GM20000 (cell line): ENCODE measurements at places on chromosomes 2 and 18.
A peak's percentile ranks its signal among the peaks of the same experiment; 100 is the strongest.

- DNase-seq = no peak
Measured at GRCh38 chr2:20585359-20585709, 65.6 kb downstream of the HS1BP3 start.

GRCh38 chr2:238370094-238370822 is 49.9 kb downstream of the TRAF3IP1 start:
- DNase-seq = no peak

GRCh38 chr18:9711361-9712129 is 3.4 kb downstream of the RAB31 start:
- peak; percentile 85 for DNase-seq

DNA sequence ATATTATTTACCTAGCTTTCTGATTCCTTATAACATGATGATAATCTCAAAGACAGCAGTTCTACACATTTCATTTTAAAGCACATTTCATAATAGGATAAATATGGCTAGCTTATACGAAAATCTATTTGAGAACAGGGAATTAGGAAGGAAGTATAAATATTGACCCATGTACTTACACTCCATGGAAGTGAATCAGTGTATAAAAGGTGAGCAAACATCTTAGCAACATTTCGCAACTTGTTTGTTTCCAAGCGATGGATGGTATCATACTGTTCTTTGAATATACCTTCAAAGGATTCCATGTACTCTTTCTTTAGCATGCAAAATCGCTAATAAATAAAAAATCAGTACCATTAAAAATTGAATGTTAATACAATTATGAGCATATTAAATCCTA is 53.1 kb downstream of the CWC22 start:
- DNase-seq = no peak

GRCh38 chr2:105592288-105592687 is 152.4 kb upstream of the NCK2 start:
- no peak for DNase-seq

GRCh38 chr18:56789004-56789888 is 138.1 kb downstream of the WDR7 start:
- DNase-seq = peak; percentile 19

- DNase-seq = no peak
Measured at GRCh38 chr18:56691530-56691929, 40.4 kb downstream of the WDR7 start.

DNA sequence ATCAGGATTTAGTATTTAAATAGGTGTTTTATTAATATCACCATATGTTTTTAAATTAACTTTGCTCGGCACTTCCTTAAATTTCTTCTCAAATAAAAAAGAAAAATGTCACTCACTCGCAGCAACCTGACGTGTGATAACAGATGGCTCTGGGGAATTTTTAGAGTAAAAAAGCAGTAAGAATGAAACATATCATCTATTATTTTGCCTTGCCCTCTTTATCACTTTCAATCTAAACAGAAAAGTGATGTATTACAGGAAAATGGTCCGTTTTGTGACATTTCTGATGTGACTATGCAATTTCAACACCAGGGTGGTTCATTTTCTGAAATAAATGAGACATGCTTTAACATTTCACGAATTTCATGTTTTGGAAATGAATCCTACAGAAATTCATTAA is 1368.0 kb upstream of the LRRTM1 start:
- DNase-seq = no peak

DNA sequence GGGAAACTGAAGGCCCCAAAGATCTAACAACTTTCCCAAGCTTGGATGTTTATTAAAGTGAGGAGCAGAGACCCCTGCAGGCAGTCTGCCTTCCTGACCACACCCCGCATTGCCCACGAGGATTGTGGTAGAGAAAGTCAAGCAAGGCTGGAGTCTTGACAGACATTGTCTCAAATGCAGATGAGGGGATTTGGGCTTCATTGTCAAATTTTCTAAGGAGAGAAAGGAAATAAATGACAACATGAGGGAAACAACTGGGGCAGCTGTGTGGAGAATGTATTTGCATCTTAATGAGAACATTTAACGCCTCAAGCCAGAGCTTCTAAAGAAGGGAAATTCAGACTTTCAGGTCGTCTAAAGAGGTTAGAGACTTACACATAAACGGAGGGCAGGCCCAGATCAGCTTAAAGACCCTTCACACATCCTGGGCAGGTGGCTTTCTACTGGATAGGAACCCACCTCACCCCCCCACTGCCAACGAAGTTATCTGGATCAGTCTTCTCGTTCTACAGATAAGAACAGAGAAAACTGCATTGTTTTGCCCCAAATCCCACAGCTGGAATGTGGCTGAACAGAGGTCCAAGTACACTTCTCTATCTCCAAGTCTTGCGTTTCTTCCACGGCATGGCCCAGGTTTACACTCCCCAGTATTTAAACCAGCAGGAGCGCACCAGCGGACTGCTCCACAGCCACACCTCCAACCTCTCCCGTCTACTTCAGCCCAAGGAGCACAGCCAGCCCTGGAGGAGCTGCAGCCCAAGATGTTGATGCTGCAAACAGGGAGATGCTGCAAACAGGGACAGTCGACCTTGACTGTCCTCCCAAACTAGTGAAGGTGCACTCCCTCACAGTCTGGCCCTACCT is 16.2 kb upstream of the SCG2 start:
- no peak for DNase-seq

- DNase-seq = no peak
Measured at GRCh38 chr2:20484034-20484617, 37.3 kb downstream of the RHOB start.

DNA sequence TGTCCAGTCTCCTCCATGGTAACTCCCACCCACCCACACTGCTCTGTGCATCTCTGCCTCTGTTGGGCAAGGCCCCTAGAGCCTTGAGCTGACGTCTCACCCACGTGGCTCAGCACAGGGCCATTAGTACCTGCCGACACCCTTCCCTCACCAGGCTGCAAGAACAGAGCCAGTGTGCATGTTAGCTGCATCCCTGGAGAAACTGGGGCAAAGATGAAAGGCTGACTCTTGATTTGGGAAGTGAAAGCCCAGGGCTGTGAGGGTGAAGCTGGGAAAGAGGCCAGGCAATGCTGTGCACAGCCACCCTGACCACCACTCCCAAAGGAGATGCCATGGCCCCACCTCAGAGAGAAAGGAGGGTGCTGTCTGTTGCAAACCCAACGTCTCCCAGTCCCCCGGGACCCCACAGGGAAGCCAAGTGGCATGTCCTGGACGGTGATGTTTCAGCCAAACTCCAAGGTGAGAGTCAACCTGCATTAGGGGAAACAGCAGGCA is 20.0 kb upstream of the HPCAL1 start:
- no peak for DNase-seq

DNA sequence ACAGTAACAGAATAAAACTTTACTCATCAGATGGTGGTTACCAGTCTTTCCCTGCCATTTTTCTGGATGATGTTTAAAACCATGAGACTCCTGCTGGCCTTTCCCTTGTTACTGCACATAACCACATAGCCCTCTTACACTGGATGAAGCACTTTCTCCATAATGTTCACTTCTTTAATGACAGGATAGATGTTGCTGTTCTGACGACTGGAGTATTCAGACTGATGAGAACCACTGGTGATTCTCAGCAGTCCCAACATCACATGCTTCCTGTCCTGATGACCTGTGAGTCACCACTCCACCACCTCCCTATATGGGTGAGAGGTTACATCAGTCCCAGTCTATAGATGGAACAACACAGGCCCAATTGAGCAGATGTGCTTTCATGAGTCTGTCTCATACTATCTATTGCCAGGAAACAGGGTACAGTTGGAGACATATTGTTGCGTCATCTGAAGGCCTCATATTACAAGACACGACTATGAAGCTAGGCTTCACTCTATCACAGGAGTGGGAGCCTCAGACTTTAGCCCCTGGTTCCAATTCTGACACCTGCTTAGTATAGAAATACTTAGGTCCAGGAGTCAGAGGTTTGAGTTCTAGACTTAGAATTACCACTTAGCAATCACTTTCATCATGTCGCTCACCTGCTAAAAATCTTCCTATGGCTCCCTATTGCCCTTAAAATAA is 145.7 kb upstream of the KLF7 start:
- peak; percentile 65 for DNase-seq

GRCh38 chr2:43724728-43725526 is 48.7 kb upstream of the C1GALT1C1L start:
- DNase-seq = no peak

DNA sequence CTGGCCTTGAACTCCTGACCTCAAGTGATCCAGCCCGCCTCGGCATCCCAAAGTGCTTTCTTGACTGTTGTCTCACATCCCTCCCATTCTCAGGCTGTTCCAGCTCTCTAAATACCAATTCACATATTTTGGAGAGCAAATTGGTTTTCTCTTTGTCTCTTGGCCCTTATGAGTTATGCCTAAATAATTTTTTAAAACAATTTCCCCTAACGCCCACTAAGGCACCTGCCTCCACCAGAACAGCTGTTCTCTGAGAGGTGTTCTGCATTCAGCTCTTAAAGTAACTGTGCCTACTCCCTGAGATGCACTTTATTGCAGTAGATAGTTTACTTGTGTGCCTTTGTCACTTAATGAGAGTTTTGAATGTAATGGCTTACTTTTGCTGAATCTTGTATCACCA is 6.9 kb downstream of the CCDC195 start:
- no peak for DNase-seq

GRCh38 chr2:240582781-240583180 is 3.8 kb upstream of the CAPN10 start:
- DNase-seq = no peak

DNA sequence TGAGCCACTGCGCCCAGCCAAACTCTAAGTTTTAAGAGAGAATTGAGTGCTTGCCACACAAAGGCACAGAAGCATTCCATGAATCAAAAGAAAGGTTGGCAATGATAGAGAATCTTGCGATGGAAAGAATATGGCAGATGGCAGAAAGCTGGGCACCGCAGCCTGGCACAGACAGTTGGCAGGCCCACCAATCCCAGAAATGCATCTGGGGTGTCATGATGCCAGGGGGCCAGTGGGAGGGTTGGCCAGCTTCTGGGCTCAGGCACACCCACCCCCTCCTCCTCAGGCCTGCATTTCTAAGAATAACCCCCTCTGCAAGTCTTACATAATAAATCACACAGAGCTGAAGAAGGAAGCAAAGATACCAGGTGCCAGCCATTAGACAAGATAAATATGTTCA is 19.6 kb downstream of the ZNF2 start:
- DNase-seq = no peak

GRCh38 chr18:52546686-52547346 is 206.8 kb downstream of the DCC start:
- DNase-seq = no peak

GRCh38 chr2:240130393-240131195 is 5.5 kb downstream of the COPS9 start:
- no peak for DNase-seq

DNA sequence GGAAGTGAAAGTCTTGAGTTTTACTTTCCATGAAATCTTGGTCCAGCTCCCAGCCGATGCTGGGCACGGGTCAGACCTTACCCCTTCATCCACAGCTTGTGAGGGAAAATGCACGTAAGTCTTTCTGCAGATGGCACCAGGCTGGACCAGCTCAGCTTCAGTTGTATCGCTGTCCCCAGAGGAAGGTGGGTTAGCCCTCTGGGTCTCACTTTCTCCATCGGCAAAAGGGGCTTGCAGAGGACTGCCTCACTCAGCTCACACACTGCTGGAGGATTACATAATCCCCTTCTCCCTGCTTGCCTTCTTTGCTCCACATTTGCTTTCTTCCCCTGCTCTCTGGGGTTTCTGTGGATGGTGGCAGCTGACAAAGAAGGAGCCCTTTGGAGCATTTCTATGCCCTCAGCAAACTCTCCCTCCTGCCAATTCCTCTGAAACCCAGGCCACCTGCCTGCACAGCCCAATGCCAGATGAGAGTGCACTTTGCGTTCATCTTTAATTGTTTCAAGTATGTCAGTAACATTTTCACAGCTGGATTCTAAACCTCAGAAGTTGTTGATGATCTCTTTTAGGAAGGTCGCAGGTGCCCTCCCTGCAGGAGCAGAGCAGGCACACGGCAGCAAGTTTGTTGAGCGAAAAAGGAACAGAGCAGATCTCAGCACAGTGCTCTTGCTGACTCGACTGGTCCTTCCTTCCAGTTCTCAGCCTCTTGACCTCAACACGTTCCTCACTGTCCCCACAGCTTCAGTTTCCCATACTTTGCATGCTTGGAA is 155.6 kb upstream of the GLI2 start:
- no peak for DNase-seq

DNA sequence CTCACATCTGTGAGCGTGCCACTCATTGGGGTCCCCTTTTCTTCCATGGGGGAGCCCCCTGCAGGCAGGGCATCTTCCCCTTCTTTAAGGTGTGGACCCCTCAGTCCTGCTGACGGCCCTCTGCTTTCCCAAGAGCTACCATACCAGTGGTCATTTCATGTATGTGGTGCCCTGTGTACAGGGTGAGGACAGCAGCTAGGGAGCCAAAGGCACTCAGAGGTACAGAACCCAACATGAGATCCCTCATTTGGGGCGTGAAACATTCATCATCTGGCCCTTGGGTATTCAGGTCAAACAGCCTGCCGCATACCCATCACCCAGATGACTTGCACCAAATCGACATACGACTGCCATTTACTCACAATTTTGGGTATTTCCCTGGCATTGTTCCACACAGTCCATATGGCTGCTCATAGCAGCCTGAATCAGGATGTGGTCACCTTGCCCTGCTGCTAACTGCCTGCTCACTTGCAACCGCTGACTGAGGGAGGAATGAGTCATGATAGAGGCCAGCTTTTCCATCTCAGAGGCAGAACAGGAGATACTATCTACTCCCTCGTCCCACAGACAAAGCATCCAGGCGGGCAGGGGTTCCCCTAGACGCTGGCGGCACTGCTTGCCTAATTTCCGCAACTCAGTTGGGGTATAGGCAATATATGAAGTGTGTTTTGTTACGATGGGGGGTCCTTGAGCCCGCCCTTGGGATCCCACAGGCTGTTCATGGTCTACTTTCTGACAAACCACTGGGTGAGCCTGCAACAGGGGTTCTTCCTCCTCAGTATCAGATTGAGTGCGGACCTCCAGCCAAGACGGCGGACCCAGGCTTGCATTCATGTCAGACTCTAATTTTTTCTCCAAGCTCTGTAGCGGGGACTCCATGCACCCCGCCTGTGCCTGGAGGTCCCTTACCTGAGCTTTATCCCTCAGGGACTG is 228.6 kb downstream of the SATB2 start:
- no peak for DNase-seq

- no peak for DNase-seq
Measured at GRCh38 chr2:39994151-39994550, 215.1 kb upstream of the THUMPD2 start.

DNA sequence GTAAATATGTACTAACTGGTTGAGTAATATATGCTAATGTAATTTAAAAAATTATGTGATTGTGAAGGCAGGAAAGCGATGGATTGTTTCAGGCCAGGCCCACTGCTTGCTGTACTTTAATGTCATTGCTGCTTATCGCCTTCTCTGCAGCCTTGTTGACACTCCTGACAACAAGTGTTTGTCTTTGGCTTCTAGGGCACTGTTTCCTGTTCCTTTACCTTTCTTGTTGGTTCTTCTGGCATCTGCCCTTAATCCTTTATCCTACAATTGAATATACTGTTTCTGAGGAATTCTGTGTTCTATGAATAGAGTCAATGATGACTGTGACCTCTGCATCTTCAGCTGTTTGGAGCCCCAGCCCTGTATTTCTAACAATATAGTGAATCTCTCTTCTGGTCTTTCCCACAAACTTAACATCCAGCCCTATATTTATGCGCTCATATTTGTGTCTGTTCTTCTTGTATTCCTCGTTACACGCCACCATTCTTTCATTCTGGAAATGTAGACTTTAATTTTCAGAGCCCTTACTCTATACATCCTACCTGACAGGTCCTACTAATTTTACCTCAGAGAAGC is 17.6 kb downstream of the ACSL3 start:
- DNase-seq = no peak
